Gastroesophageal sphincter (tissue), 4 donors: ENCODE measurements at places on chromosomes 11 and 22.
A peak's percentile ranks its signal among the peaks of the same experiment; 100 is the strongest.

- H3K27me3 ChIP-seq, result no peaks in the 10 kb centered on the region
- H3K4me3 ChIP-seq, result no peak overlapping the region
- H3K36me3 ChIP-seq, result no peaks in the 10 kb centered on the region
- H3K27ac ChIP-seq, result no peak overlapping the region
Measured at GRCh38 chr22:28570696-28571373, 108.8 kb downstream of the TTC28 start.

DNA sequence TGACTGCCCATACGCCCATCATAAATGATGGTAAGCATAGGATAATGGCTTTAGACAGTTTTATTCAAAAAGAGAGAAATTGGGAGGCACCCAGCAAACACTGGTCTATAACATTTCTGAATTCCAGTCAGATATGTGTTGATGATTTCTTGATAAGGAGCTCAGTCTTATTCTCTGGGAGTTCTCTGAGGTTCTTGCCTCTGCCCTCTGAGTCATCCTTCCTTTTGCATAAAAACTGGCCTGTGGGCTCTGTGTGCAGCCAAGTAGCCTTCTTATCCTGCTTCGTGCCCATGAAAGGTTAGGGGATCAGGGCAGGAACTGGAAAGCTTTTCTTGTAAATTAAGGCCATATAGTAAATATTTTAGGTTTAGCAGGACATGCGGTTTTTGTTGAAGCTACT, 48.9 kb downstream of the FAR1 start:
- no peaks in the 10 kb centered on the region for H3K4me1 ChIP-seq
- peaks cover 7% of the 10 kb centered on the region for H3K36me3 ChIP-seq
- ATAC-seq, result no peak

DNA sequence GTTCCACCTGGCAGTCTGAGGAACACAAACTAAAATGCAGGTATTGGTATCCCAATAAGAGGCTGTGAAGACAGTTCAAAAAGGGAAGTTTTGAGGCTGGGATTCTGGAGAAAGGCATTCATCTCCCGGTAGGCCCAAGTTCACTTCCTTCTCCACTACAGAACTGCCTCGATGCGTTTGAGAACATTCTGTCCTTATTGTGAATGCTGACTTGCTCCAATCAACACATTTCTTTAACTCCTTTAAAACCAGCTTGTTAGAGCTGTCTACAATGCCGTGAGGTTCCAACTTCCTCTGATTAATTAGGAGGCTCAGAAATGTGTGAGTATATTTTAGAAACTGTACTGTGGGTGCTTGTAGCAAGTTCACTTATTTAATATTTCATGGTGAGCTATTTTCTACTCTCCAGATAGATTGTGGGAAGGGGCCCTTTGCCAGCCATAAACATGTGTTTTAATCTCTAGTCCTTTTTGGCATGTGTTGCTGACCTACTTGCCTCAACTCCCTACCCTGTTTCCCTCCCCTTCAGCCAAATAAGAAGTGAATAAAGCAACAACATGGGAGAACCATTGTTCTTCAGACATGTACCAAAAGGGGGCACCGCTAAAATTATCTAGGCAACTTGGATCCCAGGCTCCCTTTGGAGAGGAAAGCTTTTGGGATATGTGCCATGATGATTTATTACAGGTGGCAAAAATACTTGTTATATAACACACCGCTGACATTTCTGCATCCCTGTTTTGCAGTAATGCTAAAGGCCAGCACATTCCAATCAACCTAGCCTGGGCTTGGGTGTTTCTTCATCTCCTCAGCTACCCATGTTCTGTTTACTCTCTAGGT, 245.6 kb downstream of the BLID start:
- H3K4me3 ChIP-seq, result no peak overlapping the region
- no peaks in the 10 kb centered on the region for H3K36me3 ChIP-seq
- peaks cover 56% of the 10 kb centered on the region for H3K4me1 ChIP-seq
- no peaks in the 10 kb centered on the region for H3K27me3 ChIP-seq

GRCh38 chr22:39144101-39144767, 8.2 kb downstream of the CBX7 start:
- peak overlapping the region; percentile 99 for H3K27ac ChIP-seq
- peak; percentile 2 for ATAC-seq
- peaks cover 41% of the 10 kb centered on the region for H3K36me3 ChIP-seq
- H3K4me1 ChIP-seq, result peaks cover 39% of the 10 kb centered on the region
- peak overlapping the region; percentile 72 for H3K4me3 ChIP-seq
- no peaks in the 10 kb centered on the region for H3K27me3 ChIP-seq

- peak overlapping the region; percentile 91 for H3K27ac ChIP-seq
- H3K4me3 ChIP-seq, result peak overlapping the region; percentile 7
- peaks cover 19% of the 10 kb centered on the region for H3K4me1 ChIP-seq
- ATAC-seq, result no peak
- H3K27me3 ChIP-seq, result no peaks in the 10 kb centered on the region
- H3K36me3 ChIP-seq, result no peaks in the 10 kb centered on the region
Measured at GRCh38 chr11:114182471-114183043, 113.6 kb upstream of the NNMT start.

DNA sequence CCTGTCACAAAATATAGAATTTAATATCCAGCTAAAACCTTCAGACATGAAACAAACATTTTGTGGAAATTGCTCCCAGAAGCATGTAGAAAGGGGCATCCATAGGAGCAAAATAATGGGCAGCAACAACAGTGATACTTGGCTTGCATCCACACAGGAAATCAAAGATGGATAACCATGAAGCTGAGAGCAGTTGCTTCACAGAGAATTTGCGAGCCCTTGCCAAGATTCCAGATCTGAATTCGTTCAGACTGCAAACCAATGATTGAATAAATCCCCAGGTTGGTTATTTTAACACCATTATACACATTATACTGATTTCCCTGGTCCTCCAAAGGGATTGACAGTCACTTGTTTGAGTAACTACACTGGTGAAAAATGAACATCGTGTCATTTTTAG, 15.6 kb upstream of the OR51L1 start:
- no peak for ATAC-seq
- no peaks in the 10 kb centered on the region for H3K36me3 ChIP-seq
- no peak overlapping the region for H3K4me3 ChIP-seq
- H3K4me1 ChIP-seq, result no peaks in the 10 kb centered on the region

DNA sequence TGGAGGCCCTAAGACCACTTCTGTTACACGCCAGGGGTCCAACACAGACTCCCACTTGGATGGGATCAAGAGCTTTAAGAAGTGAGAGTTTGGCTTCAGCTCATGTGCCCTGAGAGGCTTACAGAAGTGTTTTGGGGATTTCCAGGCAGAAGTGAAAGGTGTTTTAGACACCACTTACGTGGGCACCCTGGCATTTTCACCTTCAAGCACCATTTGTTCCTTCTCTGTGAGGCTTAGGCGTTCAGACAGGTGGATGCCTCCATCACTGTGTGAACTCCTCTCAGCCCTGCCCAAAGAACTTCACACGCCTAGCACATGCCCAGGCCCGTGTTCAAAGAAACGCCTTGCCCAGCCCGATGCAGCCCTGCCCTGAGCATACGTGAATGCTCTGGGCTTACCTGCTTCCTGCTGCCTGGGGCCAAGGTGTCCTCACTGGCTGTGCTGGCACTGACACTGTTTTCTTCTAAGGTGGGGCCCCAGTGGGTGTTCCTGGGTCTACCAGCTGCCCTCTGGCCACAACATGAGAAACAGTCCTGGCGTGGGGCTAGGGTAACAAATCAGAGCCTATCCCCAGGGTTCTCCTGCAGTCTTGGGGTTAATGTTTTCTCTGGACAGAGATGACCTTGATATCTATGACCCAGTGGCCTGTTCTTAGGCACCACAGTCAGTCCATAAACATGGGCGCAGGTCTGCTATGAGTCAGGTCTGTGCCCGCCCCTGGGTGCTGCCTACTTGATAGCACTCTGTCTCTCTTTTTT, 34.0 kb downstream of the AMPD3 start:
- H3K4me1 ChIP-seq, result no peaks in the 10 kb centered on the region
- H3K27me3 ChIP-seq, result no peaks in the 10 kb centered on the region
- no peak overlapping the region for H3K4me3 ChIP-seq
- H3K36me3 ChIP-seq, result no peaks in the 10 kb centered on the region
- no peak for ATAC-seq

DNA sequence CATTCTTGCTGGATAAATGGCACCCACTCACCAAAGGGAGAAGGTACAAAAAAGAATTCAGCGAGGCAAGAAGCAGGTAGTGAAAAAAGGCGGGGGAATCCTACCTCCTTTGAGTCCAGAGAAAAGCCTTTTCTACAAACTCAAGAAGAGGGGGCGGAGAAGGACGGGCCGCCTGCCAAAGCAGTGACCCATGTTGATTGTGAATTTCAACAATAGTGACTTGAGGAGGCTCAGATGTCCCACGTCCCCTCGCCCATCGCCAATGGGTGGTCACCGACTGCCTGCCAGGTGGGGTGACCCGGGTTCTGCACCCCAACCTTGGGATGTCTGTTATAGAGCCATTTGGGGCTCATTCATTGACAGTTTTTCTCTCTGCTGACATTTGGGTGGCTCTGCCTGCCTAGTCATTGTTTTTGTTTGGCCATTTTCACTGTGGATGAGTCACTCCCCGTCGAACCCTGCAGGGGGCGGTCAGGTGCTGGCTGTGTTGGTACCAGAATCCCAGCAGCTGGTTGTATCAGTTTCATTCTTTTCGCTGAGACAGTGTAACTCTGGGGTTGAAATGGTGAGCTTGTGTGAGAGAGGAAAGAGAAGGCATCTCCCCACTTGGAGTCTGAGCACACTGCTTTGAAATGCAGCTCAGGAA, 163.4 kb upstream of the NCAM1 start:
- H3K36me3 ChIP-seq, result no peaks in the 10 kb centered on the region
- no peak overlapping the region for H3K27ac ChIP-seq
- H3K27me3 ChIP-seq, result no peaks in the 10 kb centered on the region
- H3K4me3 ChIP-seq, result no peak overlapping the region
- H3K4me1 ChIP-seq, result peaks cover 49% of the 10 kb centered on the region

- no peak overlapping the region for H3K4me3 ChIP-seq
- ATAC-seq, result no peak
- no peak overlapping the region for H3K27ac ChIP-seq
- no peaks in the 10 kb centered on the region for H3K27me3 ChIP-seq
Measured at GRCh38 chr11:92409355-92409754, 184.7 kb downstream of the FAT3 start.

GRCh38 chr11:3137486-3138177, 27.5 kb downstream of the OSBPL5 start:
- H3K4me3 ChIP-seq, result no peak overlapping the region
- no peak overlapping the region for H3K27ac ChIP-seq
- no peaks in the 10 kb centered on the region for H3K4me1 ChIP-seq
